ENCODE measurements at places on chromosomes 12 and 14. TPM values are rescaled to one million over a fixed set of nuclear protein-coding genes. Genes with fewer than 3 reads are reported as not detected.

- DNase-seq, result peak; percentile 76
Observed at GRCh38 chr14:22598896-22599244, 770 bp downstream of the ABHD4 start.

SLC5A8 gene
- not detected for total RNA-seq

GRCh38 chr14:71539650-71540285, 392.5 kb upstream of the RGS6 start:
- no peak for DNase-seq

SYT1 gene
- total RNA-seq, result 0.87 TPM

- DNase-seq, result no peak
Observed at GRCh38 chr12:8546591-8546990, 5.9 kb upstream of the CLEC4E start.

DNA sequence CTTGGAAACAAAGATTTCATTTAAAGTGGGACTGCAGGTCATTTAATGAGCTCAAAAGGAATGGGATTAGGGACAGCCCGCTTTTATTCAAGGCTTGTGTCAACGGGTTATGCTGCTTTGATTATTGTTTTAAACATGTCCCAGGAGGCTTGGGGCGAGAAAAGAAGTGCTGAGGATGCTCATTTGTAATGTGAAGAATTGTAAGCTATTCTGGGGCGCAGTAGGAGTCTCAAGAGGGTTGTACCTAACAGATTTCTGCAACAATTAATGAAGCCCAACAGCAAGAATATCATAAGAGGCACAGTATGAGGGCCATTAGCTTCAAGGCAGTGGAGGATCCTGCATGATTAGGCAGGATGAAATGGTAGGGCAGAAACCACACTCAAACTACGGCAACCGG, 122.5 kb downstream of the KTN1 start:
- no peak for DNase-seq

Measured in mesenteric fat pad (tissue), 1 donor.